C1 segment of cervical spinal cord (tissue), 14 donors: ENCODE measurements at places on chromosomes 6 and 20.

GRCh38 chr6:110083875-110084585 is 95.4 kb downstream of the WASF1 start:
- DNase-seq, result no peak

GRCh38 chr6:7922596-7922995 is 12.0 kb upstream of the TXNDC5 start:
- DNase-seq, result no peak

DNA sequence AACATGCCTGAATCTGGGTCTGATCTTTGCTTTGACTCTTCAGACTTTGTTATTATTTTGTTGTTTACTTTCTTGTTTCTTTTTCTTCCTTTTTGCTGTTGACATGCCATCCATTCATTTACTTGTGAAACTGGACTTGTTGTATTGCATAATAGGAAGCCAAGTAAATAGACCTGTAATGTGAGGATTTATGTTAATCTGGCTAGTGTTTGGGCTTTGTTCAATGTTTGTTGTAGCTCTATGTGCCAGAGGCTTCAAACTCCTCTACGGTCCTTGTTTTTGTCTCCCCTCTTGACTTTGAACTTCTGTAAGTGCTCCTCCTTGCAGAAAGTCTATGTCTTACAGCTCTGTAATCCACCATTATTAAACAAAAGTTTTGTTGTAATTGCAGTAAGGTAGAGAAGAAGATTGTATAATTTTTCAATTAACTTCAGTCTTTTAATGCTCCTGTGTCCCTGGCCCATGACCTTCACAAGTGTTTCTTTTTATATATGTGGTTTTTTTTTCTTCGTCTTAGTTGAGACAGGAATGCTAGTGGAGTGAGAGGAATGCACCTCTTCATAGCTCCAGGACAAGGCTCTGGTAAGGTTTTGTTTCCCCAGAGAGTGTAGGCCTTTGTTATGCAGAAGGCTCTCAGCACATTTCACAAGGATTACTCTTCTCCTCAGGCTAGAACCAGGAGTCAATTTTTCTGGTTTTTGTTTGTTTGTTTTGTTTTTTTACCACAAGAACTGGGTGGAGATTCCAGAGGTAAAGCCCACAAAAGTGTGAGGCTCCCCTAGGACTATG is 1061.8 kb upstream of the CITED2 start:
- no peak for DNase-seq

GRCh38 chr20:18524646-18525045 is 16.9 kb downstream of the SEC23B start:
- DNase-seq, result no peak

DNA sequence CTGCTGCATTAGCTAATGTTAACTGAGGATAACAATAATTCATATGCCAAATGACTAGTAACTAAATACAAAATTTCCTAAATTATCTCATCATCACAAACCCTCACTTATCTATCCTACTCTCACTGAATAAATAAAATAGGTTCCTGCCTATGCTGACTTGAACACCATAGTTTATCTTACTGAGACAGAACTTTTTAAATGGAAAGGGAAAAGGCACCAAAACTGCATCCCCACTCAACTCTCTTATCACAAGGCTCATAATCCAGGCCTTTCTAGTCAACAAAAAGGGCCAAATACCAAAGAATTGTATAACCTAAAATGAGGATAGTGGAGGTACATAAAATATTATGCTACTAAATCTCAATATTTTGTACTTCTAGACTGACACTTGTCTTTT is 23.1 kb downstream of the OSTM1 start:
- DNase-seq, result no peak

GRCh38 chr6:41921712-41921998 is 356 bp downstream of the BYSL start:
- DNase-seq, result no peak

GRCh38 chr6:142045380-142046278 is 87.1 kb upstream of the GJE1 start:
- DNase-seq, result no peak

DNA sequence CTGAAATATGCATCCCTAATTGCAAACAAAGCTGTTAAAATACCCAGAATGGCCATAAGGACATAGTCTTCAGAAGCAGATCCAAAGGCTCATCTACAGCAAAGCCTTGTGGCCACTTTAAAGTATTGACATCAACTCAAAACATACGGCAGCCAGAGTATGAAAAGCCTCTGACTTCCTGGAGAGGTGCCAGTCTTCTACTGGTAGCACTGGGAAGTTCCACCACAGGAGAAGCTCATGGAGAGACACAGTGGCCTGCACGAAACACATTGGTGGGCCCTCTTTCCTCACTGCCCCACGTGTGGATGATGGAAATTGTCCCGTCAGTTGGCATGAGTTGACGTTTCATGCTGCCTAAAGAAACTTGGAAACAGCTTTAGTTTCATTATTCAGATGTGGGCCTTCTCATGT is 202.6 kb upstream of the HEY2 start:
- DNase-seq, result no peak

DNA sequence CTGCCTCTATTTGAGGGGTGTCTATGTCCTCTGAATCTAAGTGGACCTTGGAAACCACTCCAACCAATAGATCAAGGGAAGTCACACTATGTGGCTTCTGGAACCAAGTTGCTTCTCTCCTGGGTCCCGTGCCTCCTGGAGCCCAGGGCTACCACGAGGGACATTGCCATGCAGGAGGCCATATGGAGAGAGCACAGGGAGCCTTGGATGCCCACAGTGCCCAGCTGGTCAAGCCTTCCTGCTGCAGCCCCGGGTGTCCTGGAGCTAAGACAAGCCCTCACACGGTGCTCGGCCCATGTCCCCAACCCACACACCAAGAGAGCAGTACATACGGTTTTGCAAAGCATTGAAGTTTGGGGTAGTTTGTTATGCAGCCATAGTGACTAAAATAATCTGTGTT is 231.6 kb downstream of the SYNDIG1 start:
- no peak for DNase-seq

DNA sequence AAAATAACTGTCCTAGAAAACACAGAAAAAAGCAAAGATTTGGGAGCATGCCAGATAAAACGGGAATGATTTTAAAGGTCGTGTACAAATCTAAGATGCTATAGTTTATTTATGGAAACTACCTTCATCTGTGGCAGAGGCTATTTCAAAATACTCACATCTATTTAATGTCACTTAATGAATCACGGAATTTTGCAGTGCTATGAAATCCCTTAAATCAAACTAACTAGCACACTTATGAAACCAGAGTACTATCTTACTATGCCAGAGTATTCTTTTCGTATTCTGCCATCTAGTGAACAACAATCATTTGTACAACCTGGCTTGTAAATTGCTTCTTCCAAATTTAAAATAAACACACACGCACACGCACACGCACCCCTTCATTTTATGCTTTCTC is 77.9 kb upstream of the BMP5 start:
- DNase-seq, result no peak
